ENCODE measurements at places on chromosomes 6 and 20. TPM values are rescaled to one million over a fixed set of nuclear protein-coding genes. Genes with fewer than 3 reads are reported as not detected.

Gene OPRM1
- 4.0 TPM for total RNA-seq

- H3K4me1 ChIP-seq, result peaks cover 42% of the 10 kb centered on the region
- H3K36me3 ChIP-seq, result no peaks in the 10 kb centered on the region
- no peaks in the 10 kb centered on the region for H3K27me3 ChIP-seq
- H3K27ac ChIP-seq, result peak overlapping the region; percentile 99
- peak overlapping the region; percentile 77 for H3K4me3 ChIP-seq
- DNase-seq, result peak; percentile 66
These were observed 563 bp downstream of the MGME1 start for GRCh38 chr20:17969278-17969883.

GRCh38 chr20:33654680-33655161 lies 7.4 kb upstream of the C20orf144 start:
- no peaks in the 10 kb centered on the region for H3K36me3 ChIP-seq
- DNase-seq, result no peak
- H3K27ac ChIP-seq, result no peak overlapping the region
- H3K4me1 ChIP-seq, result peaks cover 8% of the 10 kb centered on the region

DNA sequence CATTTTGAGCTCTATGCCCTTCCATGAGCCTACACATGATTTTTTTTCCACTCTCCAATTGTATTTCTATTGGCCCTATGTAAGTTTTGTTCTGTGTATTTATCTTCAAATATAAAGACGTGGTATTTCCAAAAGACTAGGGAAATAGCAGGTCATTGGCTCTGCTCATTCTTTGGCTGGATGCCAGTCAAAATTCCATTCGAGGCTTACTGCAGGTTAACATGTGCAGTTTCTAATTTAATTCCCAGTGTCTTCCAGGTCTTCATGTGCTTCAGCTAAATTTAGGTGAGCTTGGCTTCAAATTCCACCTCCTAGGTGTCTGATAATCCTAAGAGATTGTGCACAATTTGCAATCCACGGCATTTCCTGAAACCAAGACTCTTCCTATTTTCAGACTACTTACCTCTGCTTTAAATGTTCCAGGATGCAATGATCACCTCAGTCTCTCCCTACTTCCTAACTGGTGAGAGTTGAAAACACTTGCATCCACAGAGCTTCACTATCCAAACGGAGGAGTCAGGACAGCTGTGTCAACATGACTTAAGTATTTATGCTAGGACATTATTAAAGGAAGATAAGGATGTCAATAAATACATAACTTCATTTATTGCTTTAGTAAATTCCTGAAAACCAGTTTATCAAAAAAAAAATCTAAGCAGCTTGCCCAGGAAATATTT lies 236.1 kb downstream of the COL12A1 start:
- H3K36me3 ChIP-seq, result no peaks in the 10 kb centered on the region
- H3K4me3 ChIP-seq, result no peak overlapping the region
- H3K27me3 ChIP-seq, result no peaks in the 10 kb centered on the region

GRCh38 chr6:35476004-35476403 lies 7.8 kb downstream of the RPL10A start:
- no peak overlapping the region for H3K4me3 ChIP-seq
- no peak overlapping the region for H3K27ac ChIP-seq
- no peak for DNase-seq
- no peaks in the 10 kb centered on the region for H3K36me3 ChIP-seq

DNA sequence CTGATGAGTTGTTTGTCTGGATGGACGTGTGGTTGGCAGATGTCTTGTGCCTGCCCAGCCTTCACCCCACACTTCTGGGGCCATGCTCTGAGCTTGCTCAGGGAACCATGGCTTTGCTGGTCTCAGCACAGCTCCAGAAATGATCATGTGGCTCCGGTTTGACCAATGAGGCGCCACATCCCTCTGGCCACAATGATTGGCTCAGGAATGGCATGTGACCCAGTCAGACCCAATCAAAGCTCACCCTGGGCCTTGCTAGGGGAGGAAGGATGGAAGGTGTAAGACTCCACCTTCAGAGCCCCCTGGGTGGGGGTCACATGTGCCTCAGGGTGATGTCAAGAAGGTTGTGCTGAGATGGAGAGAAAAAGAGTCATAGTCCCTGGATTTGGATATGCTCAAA lies 281.6 kb upstream of the SULF2 start:
- H3K36me3 ChIP-seq, result no peaks in the 10 kb centered on the region
- H3K4me1 ChIP-seq, result peaks cover 24% of the 10 kb centered on the region
- DNase-seq, result peak; percentile 65
- H3K4me3 ChIP-seq, result no peak overlapping the region
- no peaks in the 10 kb centered on the region for H3K27me3 ChIP-seq
- H3K27ac ChIP-seq, result no peak overlapping the region

Gene PLG
- 0.62 TPM for total RNA-seq

Gene HLA-F
- 25.3 TPM for total RNA-seq

DNA sequence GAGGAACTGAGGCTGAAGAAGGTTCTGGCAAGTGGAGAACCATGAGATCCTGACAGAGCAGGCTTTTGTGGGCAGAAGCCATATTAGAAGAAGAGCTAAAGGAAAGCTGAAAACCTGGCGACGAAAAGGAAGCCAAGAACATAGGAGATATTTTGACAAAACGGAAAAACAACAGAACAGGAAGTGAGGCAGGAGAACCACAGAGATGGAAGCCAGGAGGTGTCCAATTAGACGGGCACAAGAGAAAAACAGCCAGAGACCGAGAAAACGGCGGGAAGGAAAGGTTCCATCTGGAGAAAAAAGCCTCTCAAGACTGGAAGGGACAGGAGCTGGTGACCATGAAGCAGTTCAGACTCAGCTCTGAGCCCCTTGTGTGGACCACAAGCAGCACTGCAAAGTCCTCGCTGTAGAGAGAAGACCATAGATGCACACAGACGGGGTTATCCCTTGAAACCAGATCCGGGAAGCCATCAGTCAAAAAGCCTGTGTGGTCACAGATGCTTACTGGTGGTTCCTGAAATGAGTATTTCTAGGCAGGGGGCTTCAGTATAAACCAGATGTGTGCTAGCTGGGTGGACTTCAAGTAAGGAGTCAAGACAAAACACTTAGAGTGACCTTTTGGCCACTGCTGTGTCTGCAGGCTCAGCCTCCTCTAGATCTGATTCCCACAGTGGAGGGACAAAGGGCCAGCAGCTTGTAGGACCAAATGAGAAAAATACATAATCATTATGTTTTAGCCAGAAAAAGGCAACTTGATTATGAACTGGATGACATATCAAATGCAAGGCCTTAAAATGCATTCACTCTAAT lies 30.7 kb downstream of the SSR1 start:
- no peak overlapping the region for H3K4me3 ChIP-seq
- no peak overlapping the region for H3K27ac ChIP-seq
- no peaks in the 10 kb centered on the region for H3K4me1 ChIP-seq
- H3K27me3 ChIP-seq, result no peaks in the 10 kb centered on the region

DNA sequence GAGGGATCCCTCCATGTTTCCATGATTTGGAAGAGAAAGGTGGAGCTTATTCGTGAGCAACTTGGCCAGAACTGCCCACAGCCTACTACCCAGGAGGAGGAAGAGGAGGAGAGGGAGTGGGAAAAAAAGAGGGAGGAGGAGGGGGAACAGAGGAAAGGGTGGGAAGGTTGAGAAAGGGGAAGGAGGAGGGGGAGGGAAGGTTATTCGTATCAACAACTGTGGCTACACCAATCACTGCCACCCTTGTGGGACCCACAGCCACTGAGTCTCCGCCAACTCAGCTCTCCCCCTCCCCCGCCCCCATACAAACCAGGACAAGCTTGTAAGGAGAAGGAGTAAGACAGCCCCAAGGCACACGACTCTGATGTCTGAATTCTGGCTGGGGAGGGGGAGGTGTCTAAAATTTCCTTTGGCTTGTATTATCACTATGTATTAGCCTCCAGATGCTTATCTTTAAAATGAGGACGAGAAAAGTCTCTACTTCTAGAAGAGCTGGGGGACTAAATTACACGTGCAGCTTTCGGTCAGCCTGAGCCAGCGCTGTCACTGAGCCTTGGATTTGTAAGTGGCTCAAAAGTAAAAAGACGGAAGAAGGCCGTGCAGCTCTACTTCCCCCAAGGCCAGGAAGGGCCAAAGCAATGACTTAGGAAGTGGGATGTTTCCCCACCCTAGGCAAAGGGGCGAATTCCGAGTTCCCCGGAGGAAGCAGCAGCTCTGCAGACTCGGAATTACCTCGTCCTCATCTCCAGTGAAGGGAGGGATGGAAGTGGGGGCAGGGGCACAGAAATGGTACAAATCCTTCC lies 1.0 kb downstream of the FKBP1A start:
- DNase-seq, result no peak
- H3K36me3 ChIP-seq, result no peaks in the 10 kb centered on the region
- peak overlapping the region; percentile 90 for H3K4me3 ChIP-seq
- H3K27ac ChIP-seq, result peak overlapping the region; percentile 28

DNA sequence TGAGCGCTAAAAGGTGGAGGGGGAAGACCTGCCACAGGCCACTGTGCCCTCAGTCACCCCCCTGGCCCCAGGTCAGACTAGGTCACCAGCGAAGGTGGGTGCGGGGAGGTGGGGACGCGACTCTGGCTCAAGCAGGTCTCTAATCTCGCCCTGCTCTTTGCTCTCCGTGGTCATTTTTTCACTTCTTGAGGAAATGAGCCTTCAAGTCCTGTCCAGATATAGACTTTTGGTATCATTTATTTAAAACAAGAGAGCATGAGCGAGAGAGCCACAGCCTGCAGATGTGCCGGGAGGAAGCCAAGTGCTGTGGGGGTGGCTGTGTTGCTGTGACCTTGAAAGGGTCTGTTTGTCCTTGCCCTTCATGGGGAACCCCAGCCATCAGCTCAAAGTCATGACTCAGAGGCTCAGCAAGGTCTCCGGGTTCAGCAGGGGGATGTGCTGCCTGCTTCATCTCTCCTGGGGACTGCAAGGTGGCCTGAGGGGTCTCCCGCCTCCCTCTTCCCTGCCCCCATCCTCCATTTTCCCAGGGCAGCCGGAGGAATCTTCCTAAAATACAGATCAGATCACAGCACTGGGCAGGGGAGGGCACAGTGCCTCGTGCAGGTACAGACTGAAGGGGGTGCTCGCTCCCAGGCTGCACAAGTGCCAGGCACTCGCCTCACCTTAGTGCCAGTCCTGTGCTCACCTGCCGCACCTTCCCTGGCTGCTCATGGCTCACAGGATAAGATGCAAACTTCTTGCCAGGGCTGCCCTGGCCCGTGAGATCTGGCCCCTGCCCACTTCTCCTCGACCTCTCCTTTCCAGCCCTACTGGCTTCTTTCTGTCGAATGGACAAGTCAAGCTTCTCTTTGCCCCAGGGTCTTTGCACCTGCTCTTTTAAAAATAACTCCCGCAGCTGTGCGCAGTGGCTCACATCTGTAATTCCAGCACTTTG lies 26.5 kb downstream of the SULF2 start:
- DNase-seq, result peak; percentile 68
- peaks cover 16% of the 10 kb centered on the region for H3K4me1 ChIP-seq
- H3K36me3 ChIP-seq, result no peaks in the 10 kb centered on the region
- H3K27ac ChIP-seq, result peak overlapping the region; percentile 41

GRCh38 chr6:108874470-108875160 lies 26.4 kb downstream of the ARMC2 start:
- H3K27ac ChIP-seq, result no peak overlapping the region
- H3K4me3 ChIP-seq, result no peak overlapping the region
- H3K27me3 ChIP-seq, result no peaks in the 10 kb centered on the region
- no peak for DNase-seq
- H3K4me1 ChIP-seq, result no peaks in the 10 kb centered on the region

DNA sequence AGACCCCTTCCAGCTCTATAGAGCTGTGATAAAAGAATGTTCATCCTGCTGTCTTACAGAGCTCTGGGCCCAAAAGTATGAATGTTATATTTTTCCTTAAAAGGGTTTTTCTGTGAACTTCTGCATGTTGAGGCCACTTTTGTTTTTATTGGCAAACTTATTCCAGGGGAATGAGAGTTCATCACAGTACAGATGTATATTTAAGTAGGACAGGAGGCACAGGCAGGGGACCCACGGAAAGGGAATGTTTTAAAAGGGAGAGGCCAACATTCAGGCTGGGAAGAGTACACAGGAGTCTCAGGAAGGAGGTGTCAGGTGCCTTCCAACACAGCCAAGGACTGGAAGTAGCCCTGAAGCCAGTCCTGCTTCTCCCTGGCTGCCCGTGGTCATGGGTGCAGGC lies 148.4 kb downstream of the EYA2 start:
- DNase-seq, result no peak
- no peak overlapping the region for H3K4me3 ChIP-seq
- H3K27me3 ChIP-seq, result no peaks in the 10 kb centered on the region
- no peak overlapping the region for H3K27ac ChIP-seq
- H3K36me3 ChIP-seq, result no peaks in the 10 kb centered on the region

GRCh38 chr6:36888654-36889481 lies 3.1 kb downstream of the C6orf89 start:
- H3K27me3 ChIP-seq, result no peaks in the 10 kb centered on the region
- peak overlapping the region; percentile 68 for H3K27ac ChIP-seq
- H3K36me3 ChIP-seq, result no peaks in the 10 kb centered on the region
- DNase-seq, result no peak
- no peak overlapping the region for H3K4me3 ChIP-seq
- peaks cover 35% of the 10 kb centered on the region for H3K4me1 ChIP-seq

- H3K4me1 ChIP-seq, result peaks cover 9% of the 10 kb centered on the region
- H3K36me3 ChIP-seq, result no peaks in the 10 kb centered on the region
- no peaks in the 10 kb centered on the region for H3K27me3 ChIP-seq
- no peak for DNase-seq
These were observed 21.0 kb upstream of the OCSTAMP start for GRCh38 chr20:46571418-46571817.

DNA sequence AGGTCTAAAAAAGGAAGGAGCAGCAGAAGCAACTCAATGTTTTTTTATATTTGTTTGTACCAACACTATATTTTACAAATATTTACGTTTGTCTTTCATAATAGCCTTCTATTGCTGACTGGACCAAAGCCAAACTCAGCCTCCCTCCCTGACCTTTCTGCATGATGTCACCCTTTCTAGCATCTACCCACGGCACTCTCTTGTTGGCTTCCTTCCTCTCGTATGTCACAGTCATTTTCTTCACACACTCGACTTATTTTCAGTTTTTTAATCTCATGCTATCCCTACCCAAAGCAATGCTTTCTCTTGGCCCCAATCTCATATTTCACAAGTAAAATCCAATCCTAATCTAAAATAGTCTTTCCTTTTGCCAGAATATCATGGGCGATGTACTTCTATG lies 16.3 kb upstream of the FAM8A1 start:
- H3K27ac ChIP-seq, result no peak overlapping the region
- H3K4me3 ChIP-seq, result no peak overlapping the region
- DNase-seq, result no peak
- H3K27me3 ChIP-seq, result no peaks in the 10 kb centered on the region
